ENCODE measurements at places on chromosomes 12 and 14.
A peak's percentile ranks its signal among the peaks of the same experiment; 100 is the strongest.

DNA sequence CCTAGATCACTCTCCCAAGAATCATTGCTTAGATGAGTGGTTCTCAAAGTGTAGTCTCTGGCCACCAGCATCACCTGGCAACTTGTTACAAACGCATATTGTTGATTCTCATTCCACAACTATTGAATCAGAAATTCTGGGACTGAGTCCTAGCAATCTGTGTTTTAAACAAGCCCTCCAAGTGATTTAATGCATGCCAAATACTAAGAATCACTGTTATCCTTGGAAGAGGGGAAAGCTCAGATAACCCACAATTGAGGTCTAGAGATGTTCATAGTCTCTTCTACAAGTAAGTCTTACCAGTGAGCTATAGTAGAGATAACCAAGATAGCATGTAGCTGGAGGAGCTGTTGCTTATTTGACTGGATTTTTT is 666.6 kb downstream of the DIO2 start:
- DNase-seq: no peak

- no peak for DNase-seq
Measured at GRCh38 chr14:29865299-29865698, 62.3 kb downstream of the PRKD1 start.

DNA sequence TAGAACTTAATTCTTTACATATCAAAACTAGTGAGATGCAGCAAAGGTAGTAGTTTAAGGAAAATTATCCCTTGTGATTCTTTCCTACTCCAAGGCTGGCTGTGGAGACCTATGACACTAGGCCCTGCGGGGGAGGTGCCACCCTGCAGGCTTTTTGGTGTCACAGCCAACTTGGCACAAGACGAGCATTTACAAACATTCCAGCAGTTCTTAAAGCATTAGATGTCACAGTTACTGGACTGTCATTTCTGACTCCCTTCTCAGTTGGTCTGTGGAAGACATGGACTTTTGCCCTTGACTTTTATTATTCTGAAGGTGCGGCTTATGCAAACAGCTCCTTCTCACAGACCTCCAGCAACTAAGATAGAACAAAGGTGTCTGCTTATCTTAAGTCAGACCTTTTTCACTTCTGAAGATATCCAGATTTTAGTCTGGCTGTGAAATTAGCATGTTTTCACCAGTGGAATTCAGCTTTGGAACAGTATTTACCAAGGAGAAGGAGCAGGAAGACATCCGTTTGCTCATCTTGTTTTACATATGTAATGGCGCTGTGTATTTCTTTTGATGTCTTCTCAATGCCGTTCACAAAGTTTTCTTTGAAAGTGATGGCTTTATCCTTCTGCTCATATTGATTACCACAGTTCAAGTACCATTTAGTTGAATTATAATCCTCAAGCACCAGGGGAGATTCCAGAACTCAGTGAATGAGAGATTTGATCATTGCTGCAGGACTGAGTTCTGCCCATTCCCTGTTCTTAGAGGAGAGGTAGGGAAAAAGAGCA is 17.9 kb downstream of the SRGAP1 start:
- DNase-seq: peak; percentile 30

- no peak for DNase-seq
Measured at GRCh38 chr12:85621041-85621440, 215.2 kb downstream of the RASSF9 start.

- no peak for DNase-seq
Measured at GRCh38 chr12:113007166-113007565, 28.8 kb downstream of the OAS2 start.

DNA sequence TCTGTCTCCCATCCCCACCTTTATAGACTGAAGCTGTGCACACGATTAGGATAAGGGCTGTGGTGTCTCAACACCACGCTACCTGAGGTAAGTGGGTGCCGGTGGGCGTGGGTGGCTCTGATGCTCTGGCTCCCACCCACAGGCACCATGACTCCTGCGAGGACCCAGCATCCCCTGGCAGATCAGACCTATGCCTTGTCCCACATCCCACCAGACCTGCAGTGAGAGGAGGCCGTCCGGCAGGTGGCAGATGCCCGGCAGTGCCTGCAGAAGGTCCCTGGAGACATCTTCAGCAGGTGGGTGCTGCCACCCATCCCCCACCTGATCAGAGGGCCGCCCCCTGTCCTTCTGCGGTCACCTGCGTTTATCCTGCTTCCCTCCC is 104.4 kb upstream of the PRB2 start:
- DNase-seq: no peak
